ENCODE measurements at places on chromosomes 6 and 20.

- no peak for DNase-seq
These were observed 70.7 kb downstream of the PDE7B start for GRCh38 chr6:135922174-135922573.

GRCh38 chr6:1560281-1561058 is 49.2 kb upstream of the FOXC1 start:
- no peak for DNase-seq

GRCh38 chr6:11460001-11460668 is 77.4 kb upstream of the TMEM170B start:
- DNase-seq, result no peak

DNA sequence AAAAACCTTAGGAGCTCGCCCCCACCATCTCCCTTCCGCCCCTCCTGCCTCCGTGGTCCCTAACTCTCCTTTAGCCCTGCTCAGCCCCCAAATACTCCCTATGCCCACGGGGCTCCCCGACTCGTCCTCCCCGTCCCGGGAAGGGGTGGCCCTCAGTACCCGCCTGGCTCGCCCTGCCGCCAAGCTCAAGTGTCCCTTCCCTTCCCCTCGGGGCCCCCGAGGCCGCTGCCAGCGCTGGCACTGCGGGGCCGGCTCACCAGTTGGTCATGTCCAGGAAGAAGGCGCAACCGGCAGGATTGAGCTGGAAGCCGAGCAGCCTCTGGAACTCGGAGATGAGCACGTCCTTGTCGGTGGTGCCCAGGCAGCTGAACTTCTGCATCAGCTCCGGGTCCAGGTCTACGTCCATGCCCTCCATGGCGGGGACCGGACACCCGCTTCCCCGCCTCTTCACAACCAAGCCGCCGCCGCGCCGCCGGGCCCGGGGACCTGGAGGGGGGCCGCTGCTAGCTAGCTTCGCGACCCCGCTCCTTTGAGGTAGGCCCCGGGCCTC is 303 bp downstream of the ILRUN start:
- no peak for DNase-seq

- no peak for DNase-seq
These were observed 27.9 kb downstream of the PLEKHG1 start for GRCh38 chr6:150627585-150628025.

DNA sequence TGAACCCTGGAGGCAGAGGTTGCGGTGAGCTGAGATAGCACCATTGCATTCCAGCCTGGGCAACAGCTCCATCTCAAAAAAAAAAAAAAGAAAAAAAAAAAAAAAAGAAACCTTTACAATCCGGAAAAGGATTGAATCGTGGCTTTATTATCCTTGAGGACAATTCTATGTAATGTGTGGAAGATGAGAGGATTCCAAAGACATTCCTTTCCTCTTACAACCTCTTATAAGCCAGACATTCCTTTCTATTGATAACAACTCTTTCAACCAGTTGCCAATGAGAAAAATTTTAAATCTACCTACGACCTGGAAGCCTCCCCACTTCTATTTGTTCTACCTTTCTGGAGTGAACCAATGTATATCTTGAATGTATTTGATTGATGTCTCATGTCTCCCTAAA is 91.2 kb upstream of the EEF1E1 start:
- DNase-seq, result no peak

DNA sequence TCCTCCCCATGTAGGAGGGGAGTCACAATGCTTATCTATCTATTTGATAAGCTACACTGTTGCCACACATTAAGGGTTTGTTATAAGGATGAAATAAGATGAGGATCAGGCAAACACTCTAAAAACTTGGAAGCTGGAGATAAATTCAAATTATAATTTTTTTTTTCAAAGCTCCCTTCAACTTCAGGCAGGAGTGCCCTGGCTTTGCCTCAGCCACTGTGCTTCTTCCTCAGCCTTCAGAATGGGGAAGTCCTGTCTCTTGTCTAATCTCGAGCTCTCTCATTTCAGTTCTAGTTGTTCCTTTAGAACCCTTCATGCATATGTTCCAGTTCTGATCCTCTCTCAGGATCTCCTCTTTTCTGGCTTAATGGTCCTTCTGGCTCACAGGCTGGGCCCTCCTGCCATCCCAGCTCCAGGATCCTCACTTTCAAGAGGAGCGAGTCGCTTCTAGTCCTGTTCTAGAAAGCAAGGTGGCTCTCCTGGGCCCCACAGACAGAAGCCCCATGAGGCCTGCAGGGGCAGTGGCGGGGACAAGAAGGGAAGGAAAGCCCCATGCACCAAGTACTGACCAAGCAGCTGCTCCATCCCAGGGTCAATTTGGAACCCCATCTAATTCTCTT is 164.3 kb downstream of the VEGFA start:
- no peak for DNase-seq

- DNase-seq, result no peak
These were observed 44.6 kb upstream of the COL10A1 start for GRCh38 chr6:116170358-116171057.

GRCh38 chr6:157561929-157562810 is 181.2 kb downstream of the ZDHHC14 start:
- no peak for DNase-seq

DNA sequence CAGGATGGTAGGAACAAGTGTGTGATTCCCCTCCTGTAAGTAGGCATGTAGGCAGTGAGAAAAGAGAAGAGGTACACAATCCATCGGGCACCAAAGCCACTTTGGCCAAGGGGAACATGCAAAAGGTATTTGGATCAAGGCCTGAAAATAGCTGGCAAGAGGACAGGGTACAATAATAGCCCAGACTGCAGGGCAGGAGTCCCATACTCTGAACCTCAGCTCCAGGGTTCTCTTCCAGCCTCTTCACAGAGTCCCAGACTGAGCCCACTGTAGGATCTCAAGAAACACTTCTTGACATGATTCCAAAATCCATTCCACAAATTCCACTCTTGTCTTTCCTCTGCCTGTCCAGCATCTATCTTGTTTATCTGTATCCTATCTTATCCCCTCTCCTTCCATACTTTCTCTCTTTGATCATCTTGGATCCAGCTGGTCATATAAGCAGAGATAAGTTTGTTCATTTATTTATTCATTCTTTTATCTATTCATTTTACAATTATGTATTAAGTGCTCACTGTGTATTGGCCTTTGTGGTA is 19.7 kb downstream of the ACSS2 start:
- DNase-seq, result no peak

GRCh38 chr6:6793388-6794250 is 205.1 kb downstream of the LY86 start:
- DNase-seq, result no peak

DNA sequence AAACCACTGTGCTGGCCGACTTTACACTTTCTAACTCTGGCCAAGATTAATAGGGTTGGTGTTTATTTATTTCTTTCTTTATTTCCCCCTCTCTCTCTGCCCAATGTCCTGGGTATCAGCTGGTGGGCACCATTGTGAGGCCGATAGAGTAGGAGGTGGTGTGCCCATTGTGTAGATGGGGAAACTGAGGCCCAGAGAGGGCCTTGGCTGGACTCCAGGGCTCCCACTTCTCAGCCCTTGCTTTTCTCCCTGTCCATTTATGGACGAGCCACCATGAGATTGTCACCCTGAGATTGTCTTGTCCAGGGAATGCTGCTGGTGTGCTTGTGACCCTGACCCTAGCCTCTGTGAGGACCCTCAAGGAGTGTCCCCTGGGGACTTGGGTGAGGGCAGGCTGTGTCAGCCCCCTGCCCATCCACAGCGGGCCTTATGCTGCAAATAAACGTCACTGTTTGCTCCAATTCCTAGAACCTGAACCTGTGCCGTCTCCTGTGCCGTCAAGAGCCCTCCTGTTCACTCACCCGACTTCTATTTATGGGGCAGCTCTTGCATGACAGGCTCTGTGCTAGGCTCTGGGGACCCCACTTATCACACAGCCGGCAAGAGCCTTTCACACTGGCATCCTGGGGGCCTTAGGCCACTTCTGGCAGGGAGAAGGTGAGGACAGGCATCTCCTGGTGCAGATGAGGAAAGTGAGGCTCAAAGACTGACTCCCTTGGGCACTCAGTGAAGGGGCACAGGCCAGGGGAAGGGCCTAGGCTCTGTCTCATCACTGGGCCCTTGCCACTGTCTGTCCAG is 24.8 kb downstream of the SUN5 start:
- no peak for DNase-seq

- DNase-seq, result no peak
These were observed 65.9 kb downstream of the PREP start for GRCh38 chr6:105336986-105337385.

- no peak for DNase-seq
These were observed 89.7 kb downstream of the HIVEP1 start for GRCh38 chr6:12101653-12102312.

DNA sequence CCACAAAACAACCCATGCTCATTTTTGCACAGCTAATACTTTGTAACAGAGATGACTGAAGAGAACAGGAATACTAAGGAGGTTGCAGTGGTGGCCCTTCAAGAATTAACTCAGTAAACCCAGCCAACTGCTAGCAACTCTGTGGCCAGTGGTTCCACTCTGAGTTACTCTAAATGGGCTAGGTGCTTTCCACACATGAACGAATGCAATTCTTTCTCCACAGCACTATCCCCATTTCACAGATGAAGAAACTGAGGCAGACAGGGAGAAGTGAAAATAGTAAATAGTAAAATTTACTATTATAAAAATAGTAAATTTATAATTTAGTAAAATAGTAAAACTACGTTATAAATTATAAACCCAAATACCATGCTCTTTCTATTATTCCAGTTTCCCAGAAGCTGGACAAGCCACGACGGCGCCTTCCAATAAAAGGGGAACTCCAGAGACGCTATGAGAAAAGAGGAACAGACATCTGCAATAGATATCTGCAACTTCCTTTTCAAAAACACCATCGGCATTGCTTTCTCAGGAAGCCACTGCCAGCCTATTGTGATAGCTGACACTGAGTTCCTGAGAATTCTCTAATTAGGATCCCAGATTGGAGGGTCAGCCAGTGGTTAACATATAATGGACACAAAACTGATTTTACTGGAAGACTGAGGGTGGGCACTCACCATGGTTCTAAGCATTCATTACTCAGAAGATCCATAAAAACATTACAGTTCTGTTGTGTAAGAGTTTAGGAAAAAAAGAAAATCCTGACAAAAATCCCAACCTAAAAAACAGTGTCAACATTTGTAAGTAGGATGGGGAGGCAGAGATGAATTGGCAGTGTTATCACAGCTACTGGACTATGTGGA is 16.2 kb downstream of the FKBP1A start:
- DNase-seq, result no peak

DNA sequence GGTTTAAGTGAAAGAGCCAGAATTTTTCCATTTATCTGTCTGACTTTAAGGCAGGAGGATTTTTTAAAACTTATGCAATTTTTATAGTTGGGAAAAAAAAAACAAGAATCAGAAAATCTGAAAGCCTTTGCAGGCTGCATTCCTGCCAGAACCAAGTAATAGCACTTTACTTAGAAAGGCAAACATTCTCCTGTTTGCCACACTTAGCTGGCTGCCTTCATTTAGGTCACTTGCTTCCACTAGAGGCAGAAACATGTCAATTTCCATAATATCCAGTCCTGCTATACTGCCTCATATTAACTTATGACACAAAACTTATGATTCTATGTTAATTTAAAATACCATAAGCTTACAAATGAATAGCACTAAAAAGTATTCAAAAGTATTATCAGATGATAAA is 425.8 kb downstream of the FRK start:
- no peak for DNase-seq

DNA sequence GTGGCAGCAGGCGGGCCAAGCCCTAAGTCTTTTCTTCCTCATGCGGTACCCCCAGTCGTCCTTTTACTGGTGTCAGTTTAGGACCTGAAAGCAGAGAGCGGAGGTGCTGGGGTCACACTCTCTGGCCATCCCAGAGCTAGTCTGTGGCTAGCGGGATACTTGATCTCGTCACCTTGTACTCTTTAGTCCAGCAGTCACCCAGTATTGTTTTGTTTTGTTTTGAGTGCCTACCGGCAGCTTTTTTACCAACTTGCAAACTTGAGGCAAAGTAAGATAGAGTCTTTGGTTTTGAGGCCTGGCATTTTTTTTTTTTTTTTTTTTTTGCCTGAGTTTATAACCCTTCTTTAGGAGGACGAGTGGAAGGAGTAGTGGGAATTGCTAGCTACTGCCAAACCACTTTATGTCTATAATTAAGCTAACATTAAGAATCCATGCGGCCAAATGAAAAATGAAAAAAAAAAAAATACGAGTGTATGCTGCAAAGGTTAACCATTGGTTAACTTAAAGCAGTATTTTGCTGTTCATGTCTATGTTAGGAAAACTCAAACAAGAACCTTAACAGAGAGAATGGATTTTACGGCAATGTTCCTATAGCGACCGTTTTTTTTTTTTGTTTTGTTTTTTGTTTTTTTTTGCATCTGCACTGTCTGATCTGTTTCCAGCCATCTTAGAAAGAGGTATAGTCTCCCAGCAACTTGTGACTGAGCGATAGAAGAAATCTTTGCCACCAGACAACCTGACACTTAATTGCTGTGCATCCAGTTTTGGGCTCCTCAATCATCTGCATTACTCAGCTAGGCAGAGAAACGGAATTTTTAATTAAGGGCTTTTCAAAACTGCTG is 56.9 kb downstream of the FAM217A start:
- DNase-seq, result no peak

DNA sequence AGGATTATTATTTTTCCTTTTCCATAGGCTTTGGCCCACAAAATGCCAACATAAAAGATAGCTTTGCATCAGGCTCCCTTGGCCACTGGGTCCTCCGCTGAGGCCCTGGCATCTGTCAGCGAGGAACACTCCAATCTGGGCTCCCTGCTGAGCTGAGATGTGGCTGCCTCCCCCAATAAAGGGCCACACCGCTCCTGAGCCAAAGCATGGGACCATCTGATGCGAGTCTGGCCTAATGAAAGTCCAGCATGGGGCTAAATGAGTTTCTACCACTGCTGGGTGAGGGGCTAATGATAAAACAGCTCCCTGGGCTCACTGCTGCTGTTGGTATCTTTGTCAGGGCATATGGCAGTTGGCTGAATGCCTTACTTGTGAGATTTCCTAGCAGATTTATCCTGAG is 817.5 kb upstream of the SLC35B3 start:
- DNase-seq, result no peak

DNA sequence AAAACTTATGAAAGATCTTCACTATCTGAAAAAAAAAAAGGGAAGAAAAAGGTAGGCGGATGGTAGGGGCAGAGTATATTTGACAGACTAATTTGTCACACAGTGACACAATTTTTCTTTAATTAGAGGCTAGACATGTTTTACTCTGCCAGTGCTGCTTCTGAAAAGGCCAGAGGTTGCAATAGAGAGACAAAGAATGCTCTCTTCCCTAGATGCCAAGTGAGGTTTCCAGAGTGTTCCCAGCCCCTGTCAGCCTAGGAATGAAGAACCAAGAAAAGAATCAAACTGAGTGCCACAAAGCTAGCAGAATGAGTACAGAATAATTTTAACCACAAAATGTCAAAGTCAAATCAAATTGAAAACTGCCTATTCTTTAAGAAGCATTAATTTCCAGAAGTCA is 13.0 kb downstream of the PNISR start:
- no peak for DNase-seq

- DNase-seq, result no peak
These were observed 121.5 kb upstream of the HCRTR2 start for GRCh38 chr6:55052846-55053245.

DNA sequence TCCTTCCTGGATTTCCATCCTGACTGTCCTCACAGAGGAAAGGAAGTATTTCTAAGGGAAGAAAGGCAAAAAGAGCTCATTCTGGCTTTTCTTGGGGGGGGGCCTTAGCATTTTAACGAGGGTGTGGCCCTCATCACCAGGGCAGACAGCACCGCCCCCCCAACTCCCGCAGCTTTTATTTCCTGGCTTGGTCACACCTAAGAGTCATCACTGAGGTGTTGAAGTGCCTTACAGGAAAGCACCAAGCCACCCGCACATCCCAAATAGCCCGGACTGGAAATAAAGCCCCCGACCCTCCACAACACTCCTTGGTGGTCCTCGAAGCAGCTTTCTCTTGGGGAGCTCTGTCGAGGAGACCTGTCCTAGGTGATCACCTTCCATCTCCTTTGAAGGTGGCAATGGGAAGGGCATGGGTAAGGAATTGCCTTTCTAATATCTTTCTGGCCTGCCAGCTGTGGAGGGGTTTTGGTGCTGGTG is 1.3 kb downstream of the PTK7 start:
- DNase-seq, result no peak
